HEK293T (cell line): ENCODE measurements at places on chromosomes 2 and 18.

- no peak for DNase-seq
These were observed 262.4 kb downstream of the NBAS start for GRCh38 chr2:15298770-15299169.

GRCh38 chr2:146852661-146853060, 992.2 kb upstream of the ACVR2A start:
- no peak for DNase-seq

- DNase-seq = no peak
These were observed 31.2 kb downstream of the USP37 start for GRCh38 chr2:218536804-218537494.

- peak; percentile 36 for DNase-seq
These were observed 37.6 kb downstream of the C18orf63 start for GRCh38 chr18:74353169-74353775.

GRCh38 chr18:58723810-58724602, 52.7 kb downstream of the MALT1 start:
- DNase-seq = no peak

DNA sequence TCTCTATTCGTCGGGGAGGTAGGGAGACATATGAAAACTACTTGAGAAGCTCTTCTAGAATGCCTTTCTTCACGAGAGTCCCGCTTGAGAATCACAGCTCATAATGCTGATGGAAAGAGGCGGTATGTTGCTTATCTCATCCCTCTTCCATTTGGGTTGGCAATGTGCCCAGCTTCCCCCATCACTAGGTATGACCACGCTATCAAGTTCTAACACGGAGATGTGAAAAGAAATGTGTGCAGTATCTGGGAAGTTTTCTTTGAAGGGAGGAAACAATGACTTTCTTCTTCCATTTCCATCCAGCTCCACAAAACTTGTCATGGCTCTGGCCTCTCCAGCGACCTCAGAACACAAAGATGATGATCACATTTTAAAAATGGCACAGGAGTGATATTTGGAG, 742.4 kb downstream of the DCDC2C start:
- no peak for DNase-seq

- DNase-seq = no peak
These were observed 747.0 kb downstream of the BCL11A start for GRCh38 chr2:59806486-59806885.

- no peak for DNase-seq
These were observed 49.8 kb downstream of the ADD2 start for GRCh38 chr2:70718241-70718640.

- no peak for DNase-seq
These were observed 36.2 kb downstream of the EHD3 start for GRCh38 chr2:31270131-31270530.

DNA sequence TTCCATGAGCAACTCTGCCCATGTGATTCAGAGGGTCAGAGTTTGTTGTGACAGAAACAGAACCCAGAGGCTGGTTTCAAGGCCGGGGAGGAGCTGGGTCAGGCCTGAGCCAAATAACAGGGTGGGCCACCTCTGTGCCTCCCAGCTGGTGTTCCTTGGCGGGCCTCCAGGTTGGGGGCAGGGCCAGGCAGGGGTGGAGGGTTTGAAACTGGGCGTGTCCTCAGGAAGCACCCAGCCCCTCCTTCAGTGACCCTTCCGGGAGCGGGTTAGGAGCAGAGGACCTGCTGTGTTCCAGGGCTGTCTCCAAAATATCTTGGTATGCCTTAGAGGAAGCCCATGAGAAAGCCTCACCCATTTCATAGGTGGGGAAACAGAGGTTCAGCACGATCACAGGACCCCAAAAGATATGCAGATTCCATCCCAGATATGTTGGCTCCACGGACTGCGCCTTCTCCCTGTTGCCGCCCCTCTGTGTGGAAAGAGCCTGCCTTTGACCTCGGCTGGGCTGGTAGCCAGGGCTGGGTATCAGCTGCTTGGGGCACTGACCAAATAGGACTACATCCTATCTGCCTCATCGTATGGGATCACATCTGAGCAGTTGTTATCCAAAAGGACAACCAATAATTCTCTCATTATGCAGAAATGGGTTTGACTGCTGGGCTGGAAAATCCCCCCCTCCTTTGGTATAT, 74.8 kb upstream of the GLI2 start:
- no peak for DNase-seq

GRCh38 chr2:46943881-46944798, 28.5 kb upstream of the MCFD2 start:
- DNase-seq = no peak

DNA sequence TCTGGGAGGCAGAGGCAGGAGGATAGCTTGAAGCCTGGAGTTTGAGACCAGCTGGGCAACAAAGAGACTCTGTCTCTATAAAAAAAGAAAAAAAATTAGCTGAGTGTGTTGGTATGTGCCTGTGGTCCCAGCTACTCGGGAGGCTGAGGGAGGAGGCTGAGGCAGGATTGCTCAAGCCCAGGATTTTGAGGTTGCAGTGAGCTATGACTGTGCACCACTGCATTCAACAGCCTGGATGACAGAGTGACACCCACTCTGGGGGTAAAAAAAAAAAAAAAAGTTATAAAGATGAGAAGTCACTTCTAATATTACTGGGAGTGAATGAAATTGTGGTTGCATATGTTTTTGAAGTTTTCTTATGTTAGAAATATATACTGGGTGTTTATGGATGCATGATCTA, 71.6 kb downstream of the C2orf74 start:
- DNase-seq = no peak

DNA sequence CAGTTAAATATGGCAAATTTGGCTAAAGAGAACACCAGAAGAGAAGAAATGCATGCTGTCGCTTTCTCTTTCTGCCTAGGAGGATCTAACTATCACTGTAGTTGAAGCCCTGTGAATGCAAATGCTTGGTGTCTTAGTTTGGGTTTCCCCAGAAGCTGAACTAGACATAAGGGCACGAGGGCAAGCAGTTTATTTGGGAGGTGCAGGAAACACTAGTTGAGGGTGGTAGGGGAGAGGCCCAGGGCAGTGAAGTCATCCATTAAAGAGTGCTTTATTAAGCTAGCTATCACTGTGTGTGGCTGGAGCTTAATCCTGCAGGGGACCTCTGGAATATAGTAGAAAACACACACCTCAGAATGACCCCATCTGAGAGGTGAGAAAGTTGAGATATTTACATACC, 639.8 kb upstream of the ZEB2 start:
- no peak for DNase-seq

DNA sequence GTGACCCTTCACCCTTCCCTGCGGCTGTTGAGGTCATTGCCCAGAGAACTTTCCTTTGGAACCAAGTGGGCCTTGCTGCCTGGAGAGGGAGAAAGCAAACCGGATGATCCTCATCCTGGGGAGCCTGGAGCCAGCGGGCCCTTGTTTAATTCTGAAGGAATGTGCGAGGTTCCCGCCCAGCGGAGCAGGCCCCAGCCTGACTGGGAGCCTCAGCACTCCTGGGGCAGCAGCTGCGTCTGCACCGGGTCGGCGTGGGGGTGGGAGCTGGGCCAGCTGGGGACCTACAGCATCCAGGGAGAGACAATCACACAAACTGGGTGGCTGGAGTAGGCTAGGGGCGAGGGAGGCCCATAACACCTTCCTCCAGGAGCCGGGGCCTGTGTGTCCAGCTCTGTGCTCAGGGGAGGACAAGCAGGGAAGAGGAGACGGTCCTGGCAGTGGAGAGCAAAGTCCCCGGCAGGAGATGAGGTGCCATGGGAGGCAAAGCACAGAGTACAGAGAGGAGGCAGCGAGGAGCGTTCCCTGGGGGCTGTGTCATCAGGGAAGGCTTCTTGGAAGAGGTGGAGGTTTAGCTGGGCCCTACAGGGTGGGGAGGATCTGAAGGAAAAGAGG, 61.9 kb upstream of the HAAO start:
- no peak for DNase-seq

- no peak for DNase-seq
These were observed 192.4 kb downstream of the SPAG16 start for GRCh38 chr2:213476641-213477040.

DNA sequence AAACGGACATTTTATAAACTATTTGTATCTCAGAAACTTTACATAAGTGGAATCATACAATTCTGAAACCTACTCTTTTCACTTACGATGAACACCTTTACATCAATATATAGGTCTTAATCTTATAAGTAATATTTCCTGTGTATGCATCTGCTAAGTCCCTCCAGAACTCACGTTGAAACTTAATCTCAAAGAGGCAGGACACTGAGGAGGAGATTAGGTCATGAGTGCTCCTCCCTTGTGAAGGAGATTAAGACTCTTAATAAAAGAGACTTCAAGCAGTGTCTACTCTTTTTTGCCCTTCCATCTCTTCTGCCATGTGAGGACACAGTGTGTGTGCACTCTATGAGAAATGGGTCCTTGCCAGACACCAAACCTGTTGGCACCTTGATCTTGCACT, 94.7 kb upstream of the CDKL4 start:
- no peak for DNase-seq

- no peak for DNase-seq
These were observed 61.8 kb upstream of the CHRNA1 start for GRCh38 chr2:174826051-174826450.

GRCh38 chr18:79305911-79306310, 89.8 kb upstream of the NFATC1 start:
- no peak for DNase-seq

DNA sequence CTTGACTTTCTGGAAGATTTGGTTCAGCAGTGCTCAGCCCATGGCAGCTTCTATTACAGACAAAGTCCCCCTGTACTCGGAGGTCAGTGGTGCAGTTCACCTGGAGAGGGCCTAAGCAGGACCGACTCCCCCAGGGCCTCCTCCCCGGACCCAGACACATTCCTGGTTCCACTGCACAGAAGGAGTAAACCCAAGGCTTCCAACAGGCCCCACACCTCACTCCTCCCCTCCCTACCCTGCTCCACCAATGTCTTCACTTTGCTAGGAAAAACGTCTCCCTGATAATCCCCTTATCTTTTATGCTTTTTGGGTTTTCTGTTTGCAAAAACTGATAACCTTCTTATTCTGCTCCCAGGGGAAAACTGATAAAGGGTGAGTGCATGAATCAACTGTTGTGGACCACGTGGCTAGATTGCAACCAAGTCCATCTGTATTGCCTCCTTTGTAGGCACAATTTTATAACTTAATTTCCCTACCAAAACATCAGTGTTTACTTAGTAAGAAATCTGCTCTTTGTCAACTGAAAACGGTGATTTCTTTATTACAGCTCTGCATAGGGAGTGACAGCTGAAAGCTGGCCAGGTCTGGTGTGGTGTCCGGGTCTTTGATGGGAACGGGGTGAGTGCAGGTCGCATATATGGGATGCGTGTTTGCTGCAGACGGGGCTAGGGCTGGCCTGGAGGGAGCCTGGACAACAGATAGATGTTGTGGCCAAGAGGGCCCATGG, 202.5 kb downstream of the GLI2 start:
- no peak for DNase-seq

- DNase-seq = no peak
These were observed 254.1 kb upstream of the TMEFF2 start for GRCh38 chr2:192448881-192449280.

DNA sequence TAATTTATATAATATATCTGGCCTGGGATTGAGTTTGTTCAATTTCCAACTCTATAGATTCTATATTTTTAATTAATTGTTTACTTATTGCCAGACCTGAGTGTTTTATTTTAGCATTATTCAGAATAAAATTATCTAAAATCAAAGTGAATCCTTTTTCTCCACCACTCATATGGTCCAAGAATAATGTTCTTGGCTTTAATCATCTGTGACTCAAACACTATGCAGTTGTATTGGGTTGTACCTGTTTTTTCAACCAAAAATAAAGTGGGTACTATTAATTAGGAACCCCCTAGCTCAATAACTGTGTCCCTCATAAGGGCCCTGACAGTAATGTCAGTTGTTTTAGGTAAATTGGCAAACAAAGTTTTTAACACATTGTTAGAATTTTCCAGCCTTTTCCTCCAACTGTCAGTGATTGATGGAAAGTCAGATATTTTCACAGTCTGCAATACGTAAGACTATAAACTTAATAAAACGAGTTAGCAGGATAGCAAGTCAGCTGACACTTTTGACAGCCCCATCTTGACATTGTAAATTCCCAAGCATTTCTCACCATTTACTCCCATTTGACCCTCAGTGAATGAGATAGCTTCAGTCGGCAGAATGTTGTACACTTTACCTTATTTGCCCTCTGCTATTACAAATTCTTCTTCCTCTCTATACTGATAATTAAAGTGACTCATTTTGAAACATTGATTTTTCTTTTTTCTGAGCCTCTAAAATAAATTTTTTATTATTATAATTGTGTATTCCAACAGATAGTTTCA, 587.4 kb downstream of the METTL4 start:
- no peak for DNase-seq

GRCh38 chr2:222939979-222940378, 79.1 kb downstream of the ACSL3 start:
- no peak for DNase-seq

DNA sequence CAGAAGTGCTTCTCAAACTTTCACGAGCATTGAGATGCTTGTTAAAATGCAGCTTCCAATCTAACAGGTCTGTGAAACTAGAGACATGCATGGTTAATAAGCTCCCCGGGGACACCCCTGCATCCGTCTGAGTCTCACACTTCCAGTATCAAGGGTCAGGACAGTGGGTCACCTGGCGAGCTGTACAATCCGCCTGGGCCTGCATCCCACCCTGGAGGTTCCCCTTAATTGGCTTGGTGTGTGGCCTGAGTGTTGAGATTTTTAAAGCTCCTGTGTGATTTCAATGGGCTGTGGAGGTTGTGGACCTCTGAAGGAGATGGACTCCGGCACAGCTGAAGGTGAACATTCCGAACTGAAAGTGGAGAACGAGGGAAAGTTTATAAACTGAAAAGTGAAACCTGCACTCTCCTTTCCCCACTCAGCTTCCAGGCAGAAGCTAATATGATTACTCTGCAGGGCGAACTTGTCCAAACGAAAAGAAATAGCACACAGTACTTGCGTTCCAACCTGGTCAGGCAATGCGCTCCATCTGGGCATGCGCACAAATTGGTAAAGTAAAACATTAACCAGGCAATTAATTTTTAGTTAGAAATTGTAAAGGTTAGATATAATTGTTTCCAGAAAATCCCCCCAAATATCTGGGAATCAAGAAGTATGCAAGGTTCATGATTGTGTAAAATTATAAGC, 191.7 kb upstream of the ALKAL2 start:
- DNase-seq = no peak

GRCh38 chr2:46871976-46872381, 43.6 kb downstream of the MCFD2 start:
- no peak for DNase-seq

- no peak for DNase-seq
These were observed 3.0 kb upstream of the ITSN2 start for GRCh38 chr2:24363301-24363700.

GRCh38 chr2:143296089-143296488, 166.9 kb downstream of the ARHGAP15 start:
- DNase-seq = no peak

GRCh38 chr2:135786823-135787222, 45.2 kb downstream of the UBXN4 start:
- DNase-seq = no peak

DNA sequence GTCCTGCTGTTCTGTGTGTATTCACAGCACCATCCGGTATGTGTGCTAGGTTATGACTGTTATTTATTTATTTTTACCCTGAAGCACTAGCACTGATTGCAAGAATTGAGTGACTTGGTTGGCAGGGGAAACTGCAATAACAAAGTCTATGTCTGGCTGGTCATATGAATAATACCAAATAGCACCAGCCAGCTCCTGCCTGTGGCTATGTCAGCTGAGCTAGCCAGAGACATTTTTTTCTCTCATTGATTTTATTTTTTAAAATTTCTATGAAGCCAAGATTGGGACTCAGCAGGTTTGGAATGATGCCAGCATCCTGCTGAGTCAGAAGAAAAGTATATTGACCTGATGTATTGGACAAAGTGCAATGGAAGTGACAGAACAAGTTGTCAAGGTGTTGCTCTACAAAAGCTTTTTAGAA, 188.5 kb upstream of the CDH2 start:
- no peak for DNase-seq
